ENCODE measurements at places on chromosomes 6 and 20.
A peak's percentile ranks its signal among the peaks of the same experiment; 100 is the strongest.

- no peak for DNase-seq
These were observed 195.0 kb downstream of the SYNDIG1 start for GRCh38 chr20:24664266-24664986.

GRCh38 chr6:117288083-117288715 lies 22.8 kb downstream of the VGLL2 start:
- no peak for DNase-seq

GRCh38 chr6:35449287-35449881 lies 2.8 kb upstream of the FANCE start:
- peak; percentile 82 for DNase-seq

DNA sequence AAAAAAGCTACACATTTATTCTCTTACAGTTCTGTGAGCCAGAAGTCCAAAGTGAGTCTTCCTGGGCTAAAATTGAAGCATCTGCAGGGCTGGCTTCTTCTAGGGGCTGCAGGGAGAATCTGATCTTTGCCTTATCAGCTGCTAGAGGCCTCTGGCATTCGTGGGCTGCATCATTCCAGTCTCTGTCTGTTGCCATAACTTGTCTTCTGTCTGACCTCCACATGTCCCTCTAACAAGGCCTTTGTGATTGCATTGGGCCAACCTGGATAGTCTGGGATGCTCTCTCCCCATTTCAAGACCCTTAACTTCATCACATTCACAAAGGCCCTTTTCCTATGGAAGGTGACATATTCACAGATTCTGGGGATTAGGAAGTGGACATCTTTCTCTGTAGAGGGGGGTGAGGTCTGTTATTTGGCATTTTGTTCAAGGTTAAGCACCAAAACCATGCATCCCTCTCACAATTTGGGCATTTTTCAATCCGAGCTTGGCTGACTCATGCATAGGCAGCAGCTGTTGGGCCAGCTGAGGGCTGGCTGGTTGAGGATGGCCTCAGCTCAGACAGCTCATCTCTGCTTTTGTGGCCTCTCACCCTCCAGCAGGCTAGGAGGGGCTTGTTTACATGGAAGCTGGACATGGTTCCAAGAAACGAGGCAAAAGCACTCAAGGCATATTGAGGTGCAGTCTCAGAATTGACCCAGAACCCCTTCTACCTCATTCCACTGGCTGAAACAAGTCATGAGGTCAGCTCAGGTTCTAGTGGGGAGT lies 116.1 kb upstream of the NXT1 start:
- DNase-seq: no peak

GRCh38 chr20:41349943-41350342 lies 9.3 kb downstream of the LPIN3 start:
- DNase-seq: no peak

Data from DMS79 treated with DMSO at 0.1 percent for 48 hours (cell line).